ENCODE measurements at places on chromosomes 6 and 20.

GRCh38 chr6:54327631-54328030, 19.4 kb downstream of the TINAG start:
- DNase-seq, result no peak

GRCh38 chr6:30922447-30922852, 8.4 kb downstream of the VARS2 start:
- no peak for DNase-seq

- DNase-seq, result no peak
Observed at GRCh38 chr6:156508923-156509322, 268.3 kb upstream of the ARID1B start.

DNA sequence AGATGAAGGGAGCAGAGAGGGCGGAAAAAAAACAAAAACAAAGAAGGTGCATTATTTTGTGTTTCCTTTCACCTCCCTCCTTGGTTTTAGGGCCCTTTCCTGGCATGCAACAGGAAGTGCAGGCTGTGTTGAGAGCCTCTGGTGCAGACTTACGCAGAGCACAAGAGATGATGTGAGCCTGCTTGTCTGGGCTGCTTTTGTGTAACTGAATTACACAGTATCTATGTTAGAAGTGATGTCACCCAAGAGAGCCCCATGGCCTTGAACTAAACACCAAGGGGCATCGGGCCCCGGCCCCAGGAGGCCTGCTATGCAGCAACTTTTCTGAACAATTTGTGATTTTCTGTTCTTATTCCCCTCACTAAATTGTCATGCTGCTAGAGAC, 25.5 kb downstream of the GNAS start:
- no peak for DNase-seq

DNA sequence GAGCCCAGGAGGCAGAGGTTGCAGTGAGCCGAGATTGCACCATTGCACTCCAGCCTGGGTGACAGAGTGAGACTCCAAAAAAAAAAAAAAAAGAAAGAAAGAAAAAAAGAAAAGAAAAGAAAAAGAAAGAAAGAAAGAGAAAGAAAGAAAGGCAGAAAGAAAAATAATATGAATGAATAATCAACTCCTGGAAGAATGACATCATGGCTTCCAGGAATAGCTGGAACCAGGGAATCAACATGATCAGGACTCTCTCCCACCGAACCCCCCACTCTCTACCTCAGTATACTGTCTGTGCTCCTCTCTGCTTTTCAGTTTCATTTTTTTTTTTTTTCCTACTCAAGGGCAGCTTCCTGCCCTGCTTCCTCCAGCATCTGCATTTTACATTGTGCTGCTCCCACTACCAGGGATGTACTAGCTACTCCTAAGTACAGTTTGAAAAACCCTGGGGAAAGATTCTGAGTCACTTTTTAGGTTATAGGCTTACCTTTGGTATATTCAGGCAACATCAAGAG, 19.7 kb upstream of the MTCL3 start:
- DNase-seq, result no peak

DNA sequence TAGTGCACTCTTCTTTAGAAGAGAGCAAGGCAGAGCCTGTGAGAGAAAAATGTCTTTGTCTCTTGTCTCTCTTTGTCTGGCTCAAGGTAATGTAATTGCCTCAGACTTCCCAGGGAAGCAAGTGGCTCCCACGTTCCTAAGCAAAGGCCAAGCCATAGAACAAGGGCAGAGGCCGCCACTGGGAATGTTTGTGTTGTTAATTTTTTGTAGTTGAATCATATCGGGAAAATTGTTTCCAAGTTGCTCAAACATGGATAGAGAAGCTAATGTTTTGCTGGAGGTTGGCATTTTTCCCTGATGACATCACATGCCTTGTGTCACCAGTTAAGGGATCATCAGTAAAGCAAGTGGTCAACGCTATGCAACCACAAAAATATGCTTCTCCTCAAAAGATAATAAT, 211.5 kb upstream of the FOXA2 start:
- DNase-seq, result no peak

- no peak for DNase-seq
Observed at GRCh38 chr20:31875671-31876070, 5.2 kb downstream of the TTLL9 start.

DNA sequence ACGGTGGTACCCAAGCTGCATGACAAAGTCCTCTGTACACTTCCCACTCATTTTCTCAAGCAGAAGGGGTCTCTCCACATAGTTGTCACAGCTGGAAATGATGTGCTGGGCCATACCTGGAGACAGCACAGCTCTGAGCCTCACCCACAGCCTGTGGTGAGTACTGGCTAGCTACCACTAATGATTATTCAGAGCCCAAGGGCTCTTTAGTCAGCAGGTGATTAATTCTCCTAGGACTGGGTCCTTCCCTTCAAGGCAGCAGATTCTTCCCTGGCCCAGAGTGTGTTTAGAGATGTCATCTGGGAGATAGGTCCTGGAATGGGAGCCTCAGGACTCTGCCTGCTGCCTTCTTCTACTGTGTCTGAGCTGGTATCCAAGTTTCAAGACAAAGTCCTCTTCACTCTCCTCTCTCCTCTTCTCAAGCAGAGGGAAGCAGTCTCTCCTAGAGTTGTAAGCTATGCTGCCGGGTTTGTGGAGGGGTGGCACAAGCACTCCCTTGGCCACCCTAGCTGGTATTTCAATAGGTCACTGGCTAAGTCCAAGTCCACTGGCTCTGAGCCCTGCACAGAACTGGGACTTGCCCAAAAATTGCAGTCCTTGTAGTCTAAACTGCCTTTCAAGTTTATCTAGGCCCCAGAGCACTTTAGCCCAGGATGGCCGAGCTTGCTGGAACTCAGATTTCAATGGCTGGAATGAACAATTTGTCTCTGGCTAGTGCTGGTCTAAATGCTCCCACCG, 49.8 kb upstream of the VGLL2 start:
- no peak for DNase-seq

GRCh38 chr6:33967966-33968724, 164.3 kb upstream of the MLN start:
- DNase-seq, result peak; percentile 70

DNA sequence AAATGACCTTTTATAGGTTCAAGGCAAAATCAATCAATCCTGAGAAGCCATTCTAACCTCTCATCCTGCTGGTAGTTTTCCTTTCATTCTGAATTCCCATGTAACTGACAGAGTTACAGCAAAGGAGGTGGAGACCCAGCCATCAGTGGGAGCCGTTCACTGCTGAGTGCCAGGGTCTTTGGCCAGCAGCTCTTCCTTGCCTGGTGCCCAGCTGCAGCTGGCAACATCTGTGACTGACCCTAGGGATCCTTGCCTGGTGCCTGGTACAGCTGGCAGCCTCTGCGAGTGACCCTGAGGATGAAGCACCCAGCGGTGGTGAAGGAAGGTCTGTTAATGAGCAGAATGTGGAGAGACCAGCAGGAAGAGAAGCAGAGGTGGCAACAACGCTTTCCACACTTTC, 314.6 kb downstream of the THBS2 start:
- DNase-seq, result no peak

GRCh38 chr6:160534050-160534696, 129.9 kb downstream of the LPA start:
- DNase-seq, result peak; percentile 4
